SK-MEL-5 (cell line): ENCODE measurements at places on chromosomes 3 and 15. TPM values are rescaled to one million over a fixed set of nuclear protein-coding genes. Genes with fewer than 3 reads are reported as not detected.

DNA sequence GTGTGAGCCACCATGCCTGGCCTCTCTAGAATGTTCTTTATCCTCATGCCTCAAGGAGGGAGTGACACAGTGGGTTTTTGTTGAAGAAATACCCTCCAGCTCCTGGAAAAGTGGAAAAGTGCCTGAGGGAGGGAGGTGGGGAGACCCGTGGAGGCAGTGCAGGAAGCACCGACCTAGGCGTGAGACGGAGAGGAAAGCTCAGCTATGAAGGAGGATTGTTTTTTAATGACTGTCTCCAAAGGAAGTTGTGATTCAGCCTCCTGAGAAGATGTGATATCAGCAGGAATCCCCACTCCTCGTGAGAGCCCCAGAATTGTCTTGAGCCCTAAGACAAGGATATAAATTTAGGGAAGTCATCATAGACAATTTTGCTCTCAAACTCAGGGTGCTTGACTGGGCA, 21.7 kb downstream of the RPLP1 start:
- DNase-seq, result no peak

DNA sequence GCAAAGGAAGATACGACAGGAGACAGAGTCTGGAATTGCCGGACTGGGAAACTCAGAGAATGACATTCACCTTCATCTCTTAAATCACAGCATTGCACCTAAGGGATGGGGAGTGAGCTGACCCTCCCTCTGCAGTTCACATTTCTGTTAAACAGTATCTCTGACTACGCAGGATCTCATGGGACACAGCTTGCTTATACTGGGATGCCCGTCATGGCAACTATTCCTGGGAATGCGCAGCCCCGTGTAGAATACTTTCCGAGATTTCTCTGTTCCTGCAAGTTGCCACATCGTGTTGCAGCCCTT, 232.5 kb upstream of the HES1 start:
- no peak for DNase-seq

DNA sequence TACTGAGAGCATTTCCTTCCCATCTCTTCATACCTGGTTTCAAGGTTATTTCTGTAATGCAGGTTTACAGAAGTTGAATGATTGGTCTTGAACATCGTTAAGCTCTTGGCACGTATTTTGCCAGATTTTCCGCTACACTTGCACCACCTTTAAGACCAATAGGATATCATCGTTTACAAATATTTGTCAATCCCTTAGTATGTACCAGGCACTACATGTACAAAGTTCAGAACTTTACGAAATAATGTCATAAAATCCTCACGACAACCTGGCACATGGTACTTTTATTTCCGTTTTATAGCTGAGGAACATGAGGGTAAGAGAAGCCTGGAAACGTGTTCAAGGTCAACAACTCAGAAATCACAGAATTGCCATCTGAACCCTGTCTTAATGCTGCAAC, 6.3 kb downstream of the LRRK1 start:
- no peak for DNase-seq

- no peak for DNase-seq
These were observed 335.6 kb downstream of the FOXP1 start for GRCh38 chr3:71247958-71248335.

- no peak for DNase-seq
These were observed 2.3 kb upstream of the OR5K3 start for GRCh38 chr3:98388147-98388546.

DNA sequence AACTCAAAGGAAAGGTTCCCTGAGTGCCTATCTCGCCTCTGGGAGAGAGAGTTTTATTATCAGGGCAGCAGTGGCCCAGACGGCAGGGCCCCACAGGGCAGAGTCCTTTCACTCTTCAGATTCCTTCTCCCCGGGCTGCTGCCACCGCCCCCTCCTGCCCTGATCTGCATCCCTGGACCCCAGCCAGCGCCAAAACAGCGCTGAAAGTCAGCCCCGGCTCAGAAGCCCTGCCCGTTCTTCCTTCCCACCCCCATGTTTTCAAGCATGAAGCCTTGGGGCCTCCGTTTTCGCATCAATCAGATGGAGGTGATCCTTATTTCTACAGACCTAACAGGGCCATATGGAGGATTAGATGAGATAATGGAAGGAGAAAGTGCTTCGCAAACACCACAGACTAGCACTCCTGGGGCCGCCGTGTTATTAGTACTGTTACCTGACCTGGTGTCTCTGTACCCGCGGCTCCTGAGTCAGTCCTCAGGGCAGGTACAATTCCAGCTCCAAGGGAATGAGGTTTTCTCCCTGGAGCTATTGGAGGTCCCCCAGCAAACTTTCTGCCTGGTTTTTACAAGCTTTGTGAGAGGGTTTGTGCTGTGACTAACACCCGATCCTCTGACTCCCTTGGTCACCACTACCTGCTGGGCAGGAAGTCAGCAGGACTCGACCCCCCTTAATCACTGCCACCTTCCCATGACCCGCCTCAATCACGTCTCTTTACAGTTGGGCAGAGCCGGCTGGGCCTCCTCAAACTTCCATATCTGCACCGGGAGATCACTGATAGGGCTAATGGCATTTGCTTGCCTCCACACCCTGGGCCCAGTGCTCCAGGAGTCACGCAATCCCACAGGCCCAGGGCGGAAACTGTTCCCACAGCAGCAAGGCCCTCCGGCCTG, 39.5 kb upstream of the TSEN2 start:
- no peak for DNase-seq

The ARHGEF26 gene
- 29.3 and 31.2 TPM in 2 replicates for total RNA-seq

DNA sequence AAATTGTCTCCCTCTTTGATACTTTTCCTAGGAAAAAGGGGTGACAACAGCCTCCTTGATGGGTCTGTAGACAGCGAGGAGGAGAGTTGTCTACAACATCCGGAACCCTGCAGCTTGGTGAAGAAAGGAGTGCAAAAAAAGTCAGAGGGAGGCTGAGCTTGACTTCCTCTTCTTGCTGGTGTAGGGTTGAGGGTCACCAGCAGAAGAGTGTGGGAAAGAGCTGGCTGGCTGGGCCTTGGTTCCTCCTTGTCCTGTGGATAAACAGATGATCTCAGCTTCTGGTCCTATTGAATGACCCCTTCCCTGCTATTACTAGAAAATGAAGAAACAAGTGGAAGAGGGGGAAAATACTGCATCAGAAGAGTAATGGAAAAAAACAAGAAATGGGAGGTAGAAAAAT, 20.4 kb downstream of the SLC7A14 start:
- no peak for DNase-seq

GRCh38 chr15:71010472-71010871, 104.8 kb upstream of the THSD4 start:
- DNase-seq, result no peak

- peak; percentile 74 for DNase-seq
These were observed 35.6 kb upstream of the PYDC2 start for GRCh38 chr3:191425322-191425734.

DNA sequence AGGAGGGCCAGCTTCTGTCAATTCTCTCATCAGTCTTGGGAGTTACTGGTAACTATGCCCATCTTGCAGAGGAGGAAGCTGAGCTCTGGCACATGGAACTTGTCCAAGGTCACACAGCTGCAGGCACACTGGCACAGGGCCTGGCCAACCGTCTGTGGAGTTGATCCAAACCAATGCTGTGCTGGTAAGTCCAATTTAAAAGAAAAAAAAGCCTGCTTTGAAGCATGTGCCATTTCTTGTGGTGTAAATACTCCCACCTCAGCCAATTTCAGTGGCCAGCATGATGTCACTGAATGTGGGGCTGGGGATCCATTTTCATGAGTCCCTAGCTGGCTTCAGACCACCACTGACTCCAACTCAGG, 83.4 kb downstream of the CHSY1 start:
- no peak for DNase-seq

The ZDHHC3 gene
- total RNA-seq, result 46.2 and 55.0 TPM in 2 replicates

The GNAT1 gene
- not detected in 2 replicates for total RNA-seq

DNA sequence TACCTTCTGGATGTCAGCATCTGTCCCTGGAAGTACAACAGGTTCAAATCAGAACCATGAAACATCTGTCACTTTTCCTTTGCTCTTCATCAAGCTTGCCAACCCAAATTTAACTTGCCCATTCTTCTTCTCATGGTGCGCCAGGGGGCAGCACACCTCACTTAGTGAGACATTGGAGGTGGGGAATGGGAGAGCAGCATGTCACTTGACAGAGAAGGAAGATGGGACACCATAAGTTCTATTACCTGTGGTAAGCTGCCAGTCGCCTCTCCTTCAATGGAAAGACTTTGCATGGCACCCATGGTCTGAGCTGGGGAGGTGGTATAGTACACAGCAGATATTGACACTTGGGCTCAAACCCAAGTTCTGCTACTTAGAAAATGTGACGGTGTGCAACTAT, 2.9 kb downstream of the SCN5A start:
- DNase-seq, result peak; percentile 78

DNA sequence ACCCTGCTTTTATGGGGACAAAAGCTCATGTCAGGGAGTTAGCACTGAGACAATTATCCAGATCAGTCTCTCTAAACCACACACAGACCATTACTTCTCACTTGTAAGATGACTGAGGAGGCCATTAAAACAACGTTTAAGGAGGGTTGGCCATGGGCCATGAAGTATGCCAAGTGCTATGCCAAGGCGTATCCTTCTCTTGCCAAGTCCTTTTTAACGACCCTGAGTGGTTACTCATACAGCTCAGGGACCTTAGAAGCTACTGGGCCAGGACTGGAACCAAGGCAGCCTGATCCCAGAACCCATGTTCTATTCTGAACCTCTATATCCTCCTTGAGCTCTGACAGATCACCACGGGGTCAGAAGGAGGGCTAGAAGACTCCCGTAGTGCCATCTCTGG, 50.0 kb downstream of the NMNAT3 start:
- DNase-seq, result no peak

GRCh38 chr3:159807137-159808040, 181.2 kb upstream of the IL12A start:
- DNase-seq, result no peak

- no peak for DNase-seq
These were observed 27.2 kb downstream of the BCL2A1 start for GRCh38 chr15:79943820-79944219.

DNA sequence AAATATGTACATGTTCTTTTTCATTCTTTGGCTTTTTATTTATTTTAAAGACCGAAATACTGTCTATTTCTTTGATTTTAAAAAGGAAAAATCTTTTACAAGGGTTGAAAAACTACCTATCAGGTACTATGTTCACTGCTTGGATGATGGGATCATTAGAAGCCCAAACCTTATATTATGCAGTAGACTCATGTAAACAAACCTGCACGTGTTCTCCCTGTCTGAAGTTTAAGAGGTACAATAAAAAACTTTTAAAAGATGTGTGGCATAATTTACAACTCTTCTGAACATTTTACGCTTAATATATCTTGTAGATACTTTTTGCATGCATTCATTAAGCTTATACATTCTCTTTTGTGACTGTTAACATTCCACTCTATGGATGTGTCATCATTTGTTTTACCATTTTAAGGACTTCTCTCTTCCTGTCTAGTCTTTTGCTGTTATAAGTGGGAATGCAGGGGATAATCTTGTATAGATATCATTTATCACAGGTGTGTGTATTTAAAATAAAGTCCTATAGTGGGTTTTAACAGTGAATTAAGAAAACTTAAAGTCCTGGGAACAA, 6.2 kb downstream of the MGA start:
- no peak for DNase-seq

DNA sequence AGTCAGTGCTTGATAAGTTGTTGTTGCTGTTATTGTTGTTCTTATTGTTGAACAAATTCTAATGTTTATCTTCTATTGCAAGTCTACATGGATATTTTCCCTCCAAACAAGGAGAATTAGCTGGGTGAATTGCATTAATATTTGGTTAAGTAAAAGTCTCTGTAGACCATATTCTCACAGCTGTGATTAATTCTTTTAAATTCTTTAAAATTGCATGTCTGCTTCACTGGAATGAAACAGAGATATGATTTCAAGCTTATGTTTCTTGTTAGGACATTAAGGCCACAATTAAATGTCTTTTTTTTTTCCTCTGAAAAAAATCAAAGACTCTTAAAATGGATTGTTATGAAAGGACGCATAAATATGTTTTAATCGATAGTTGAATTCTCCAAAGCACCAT, 153.4 kb downstream of the EBLN2 start:
- DNase-seq, result no peak

DNA sequence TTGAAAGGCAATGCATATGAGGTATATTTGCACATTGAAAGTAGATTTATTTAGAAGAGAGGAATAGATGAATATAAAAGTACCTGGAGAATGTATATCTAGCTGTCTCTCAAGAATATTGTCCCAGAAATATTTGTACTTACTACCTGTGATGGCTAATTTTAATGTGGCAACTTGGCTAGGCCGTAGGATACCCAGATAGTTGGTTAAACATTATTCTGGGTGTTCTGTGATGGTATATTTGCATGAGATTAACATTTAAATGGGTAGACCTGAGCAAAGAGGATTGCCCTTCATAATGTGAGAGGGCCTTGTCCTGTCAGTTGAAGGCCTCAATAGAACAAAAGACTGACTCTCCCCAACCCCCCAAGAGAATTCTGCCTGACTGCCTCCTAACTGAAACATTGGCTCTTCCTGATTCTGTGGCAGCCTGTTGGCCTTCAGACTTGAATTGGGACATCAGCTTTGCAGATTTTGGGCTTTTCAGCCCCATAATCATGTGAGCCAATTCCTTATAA, 69.4 kb upstream of the FILIP1L start:
- no peak for DNase-seq
